ENCODE measurements at places on chromosomes 13 and 19.
A peak's percentile ranks its signal among the peaks of the same experiment; 100 is the strongest.

DNA sequence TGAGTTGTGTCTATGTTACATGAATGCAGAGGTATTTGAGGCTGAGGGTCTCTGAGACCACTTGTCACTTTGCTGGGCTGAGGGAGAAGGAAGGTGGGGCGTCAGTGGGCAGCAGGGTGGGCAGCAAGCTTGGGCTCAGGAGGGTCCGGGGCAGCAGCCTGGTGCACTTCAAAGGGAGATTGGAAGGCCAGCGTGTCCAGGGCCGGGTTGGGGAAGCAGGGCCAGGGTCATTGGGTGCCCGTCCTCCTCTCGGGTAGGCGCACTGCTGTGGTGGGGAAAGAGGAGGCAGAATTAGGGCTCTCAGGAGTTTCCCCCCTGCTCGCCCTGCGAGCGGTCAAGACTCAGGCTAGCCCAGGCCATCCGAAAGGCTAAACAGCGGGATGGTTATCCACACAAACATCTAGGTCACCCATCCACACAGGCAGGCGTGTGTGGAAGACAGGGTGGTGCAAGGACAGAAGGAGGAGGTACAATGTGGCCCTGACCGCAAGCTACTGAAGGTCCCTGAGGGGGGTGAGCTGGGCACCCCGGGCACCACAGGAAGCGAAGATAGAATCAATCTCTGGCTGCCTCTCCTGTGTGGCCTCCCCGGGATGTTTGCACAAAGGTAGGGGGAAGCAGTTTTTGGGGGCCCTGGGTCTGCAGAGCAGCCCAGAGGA, 37.7 kb downstream of the MYO9B start:
- DNase-seq = no peak

DNA sequence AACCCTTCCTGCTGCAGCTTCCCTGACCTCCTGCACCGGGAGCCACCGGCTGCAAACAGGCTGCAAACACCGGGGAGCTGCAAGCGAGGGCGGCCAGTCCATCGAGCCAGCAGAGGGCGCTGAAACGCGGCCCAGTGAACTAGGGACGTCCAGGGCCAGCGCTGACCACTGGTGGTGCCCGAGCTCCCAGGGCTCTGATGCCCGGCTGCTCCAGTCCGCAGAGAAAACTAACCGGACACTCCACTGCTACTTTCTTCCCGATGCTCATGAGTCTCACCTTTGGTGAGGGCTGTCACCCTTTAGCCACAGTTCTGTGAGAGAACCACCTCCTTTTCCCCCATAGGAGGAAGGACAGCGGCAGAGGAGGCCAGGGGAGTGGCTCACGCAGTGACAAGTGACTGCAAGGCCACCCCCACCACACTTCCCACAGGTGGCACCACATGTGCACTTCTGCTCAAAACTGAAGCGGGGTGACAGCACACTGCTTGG, 82.8 kb upstream of the MTIF3 start:
- peak; percentile 77 for DNase-seq

GRCh38 chr19:40225440-40226305, 816 bp downstream of the CCNP start:
- no peak for DNase-seq

DNA sequence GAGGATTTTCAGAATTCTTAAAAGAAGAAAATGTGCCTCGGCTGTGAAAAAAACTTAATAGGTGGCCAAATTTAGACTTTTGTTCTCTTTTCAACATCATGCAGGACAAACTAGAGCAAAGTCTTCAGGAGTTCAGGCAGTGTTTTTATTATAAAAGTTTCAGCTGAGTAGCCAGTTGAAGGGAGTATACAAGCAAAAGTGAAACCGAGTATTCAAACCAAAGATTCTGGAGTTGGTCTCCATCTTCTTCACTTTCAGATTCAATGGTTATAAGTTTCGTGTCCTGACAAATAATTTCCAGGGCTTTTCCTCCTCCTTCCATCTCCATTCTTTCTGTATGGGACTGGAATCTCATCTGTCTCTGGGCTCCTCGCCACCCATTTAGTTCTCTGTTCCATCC, 379.7 kb downstream of the GPC5 start:
- DNase-seq = no peak

- no peak for DNase-seq
These were observed 6.9 kb downstream of the CTU1 start for GRCh38 chr19:51101171-51101865.

- no peak for DNase-seq
These were observed 7.5 kb upstream of the ZNF350 start for GRCh38 chr19:51994048-51994644.

GRCh38 chr19:46609511-46610412, 8.6 kb downstream of the CALM3 start:
- DNase-seq = no peak

GRCh38 chr19:6616011-6616410, 25.1 kb upstream of the CD70 start:
- DNase-seq = no peak

- no peak for DNase-seq
These were observed 569 bp downstream of the USHBP1 start for GRCh38 chr19:17263712-17264640.

- DNase-seq = no peak
These were observed 66.0 kb downstream of the LATS2 start for GRCh38 chr13:20995245-20995838.

Data from omental fat pad (tissue), 4 donors.